ENCODE measurements at places on chromosomes 16 and 17. TPM values are rescaled to one million over a fixed set of nuclear protein-coding genes. Genes with fewer than 3 reads are reported as not detected.

DNA sequence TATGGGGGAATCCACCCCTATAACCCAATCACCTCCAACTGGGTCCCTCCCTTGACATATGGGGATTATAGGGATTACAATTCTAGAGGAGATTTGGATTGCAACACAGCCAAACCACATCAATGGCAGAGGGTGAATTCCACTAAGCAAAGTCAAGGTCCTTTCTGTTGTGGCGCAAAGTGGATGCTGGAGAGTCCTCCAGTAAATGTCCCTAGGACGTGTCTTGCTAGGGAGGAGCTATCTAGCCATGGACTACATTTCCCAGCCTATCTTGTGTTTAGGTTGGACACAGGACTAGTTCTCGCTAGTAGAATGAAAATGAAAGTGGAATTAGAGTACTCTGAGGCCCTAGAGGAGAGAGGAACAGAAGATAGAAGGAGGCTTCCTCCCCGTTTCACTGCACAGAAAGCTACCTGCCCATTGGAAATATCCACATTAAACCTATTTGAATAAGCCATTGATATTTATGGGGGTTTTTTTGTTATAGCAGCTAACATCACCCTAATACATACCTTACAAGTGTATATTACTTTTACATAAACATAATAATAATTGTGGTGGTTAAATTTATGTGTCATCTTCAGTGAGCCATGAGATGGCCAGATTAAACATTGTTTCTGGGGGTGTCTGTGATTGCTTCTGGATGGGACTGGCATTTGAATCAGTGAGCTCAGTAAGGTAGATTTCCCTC lies 56.7 kb upstream of the ERCC4 start:
- DNase-seq = no peak

DNA sequence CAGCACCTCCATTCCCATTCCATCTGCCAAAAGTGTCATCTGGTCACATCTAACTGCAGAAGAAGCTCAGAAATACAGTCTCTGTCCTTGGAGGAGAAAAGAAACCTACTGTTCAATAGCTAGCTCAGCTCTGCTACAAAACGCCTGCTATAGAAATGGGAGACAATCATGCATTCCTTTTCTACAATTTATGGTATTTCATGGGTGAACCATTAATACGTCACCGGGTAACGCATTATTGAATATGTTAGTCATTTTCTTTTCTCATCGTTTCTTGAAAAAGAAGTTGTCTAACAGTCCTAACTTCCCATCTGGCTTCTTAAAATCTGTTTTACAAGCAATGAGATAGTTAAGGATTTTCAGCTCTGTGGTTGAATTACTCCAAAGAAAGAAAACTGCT lies 496.7 kb upstream of the RBFOX1 start:
- DNase-seq = no peak

DNA sequence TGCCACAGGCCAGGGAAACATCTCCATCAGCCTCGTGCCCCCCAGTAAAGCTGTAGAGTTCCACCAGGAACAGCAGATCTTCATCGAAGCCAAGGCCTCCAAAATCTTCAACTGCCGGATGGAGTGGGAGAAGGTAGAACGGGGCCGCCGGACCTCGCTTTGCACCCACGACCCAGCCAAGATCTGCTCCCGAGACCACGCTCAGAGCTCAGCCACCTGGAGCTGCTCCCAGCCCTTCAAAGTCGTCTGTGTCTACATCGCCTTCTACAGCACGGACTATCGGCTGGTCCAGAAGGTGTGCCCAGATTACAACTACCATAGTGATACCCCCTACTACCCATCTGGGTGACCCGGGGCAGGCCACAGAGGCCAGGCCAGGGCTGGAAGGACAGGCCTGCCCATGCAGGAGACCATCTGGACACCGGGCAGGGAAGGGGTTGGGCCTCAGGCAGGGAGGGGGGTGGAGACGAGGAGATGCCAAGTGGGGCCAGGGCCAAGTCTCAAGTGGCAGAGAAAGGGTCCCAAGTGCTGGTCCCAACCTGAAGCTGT lies 3.4 kb downstream of the NXPH3 start:
- no peak for DNase-seq

DNA sequence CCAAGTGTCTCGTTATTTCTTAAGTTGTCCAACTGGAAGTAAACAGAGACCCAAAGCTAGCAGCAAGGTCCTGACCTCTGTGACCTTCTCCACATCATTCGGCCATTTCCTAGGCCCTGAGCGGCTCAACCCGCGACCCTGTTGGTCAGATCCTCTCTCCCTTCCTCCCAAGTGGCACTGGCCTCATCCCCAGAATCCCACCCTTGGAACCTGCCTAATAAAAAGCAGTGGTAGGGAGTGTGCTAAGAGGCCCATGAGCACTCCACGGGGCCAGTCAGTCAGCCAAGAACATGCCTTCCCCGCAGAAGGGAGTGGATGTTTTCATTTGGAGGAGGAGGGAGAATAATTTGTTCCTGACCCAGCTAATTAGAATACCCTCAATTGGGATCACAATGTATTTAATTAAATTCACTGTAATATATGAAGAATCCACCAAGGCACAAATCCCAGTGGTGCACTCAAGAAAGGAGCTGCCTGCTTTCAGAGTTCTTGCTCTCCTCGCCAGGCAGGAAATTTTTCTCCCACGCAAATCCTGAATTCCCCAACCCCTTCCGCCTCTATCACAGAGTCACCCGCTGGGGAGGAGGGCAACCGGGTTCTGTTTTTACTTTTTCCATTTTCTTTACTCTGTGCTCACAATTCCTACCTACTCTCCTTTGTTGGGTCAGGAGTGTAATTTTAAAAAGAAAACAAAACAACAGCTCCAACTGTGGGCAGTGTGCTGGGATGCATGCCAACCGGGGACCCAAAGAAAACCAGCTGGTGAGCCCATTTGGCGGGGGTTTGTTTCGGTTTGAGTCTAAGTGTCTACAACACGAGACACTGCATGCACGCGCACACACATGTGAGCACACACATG lies 153.4 kb downstream of the ZFHX3 start:
- no peak for DNase-seq

DNA sequence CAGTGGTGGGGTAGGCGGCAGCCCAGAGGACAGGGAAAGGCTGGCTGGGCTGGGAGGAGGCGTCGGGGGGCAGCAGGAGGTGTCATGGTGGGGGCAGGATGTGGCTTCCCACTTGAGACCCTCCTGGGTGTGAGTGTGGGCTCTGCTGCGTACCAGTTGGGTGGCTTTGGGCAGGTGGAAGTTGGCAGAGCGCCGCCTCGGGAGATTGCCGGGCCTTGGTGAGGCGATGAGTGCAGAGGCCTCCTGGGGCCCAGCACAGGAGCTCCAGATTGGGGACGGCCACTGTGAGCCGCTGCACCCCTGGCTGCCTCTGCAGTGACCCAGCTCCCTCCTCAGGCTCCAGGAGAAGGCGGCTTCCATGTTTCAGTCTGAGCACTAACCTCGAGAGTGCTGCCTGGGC lies 13.8 kb downstream of the GPT2 start:
- DNase-seq = no peak

MYO1C gene
- polyA plus RNA-seq = 2.5 TPM

DNA sequence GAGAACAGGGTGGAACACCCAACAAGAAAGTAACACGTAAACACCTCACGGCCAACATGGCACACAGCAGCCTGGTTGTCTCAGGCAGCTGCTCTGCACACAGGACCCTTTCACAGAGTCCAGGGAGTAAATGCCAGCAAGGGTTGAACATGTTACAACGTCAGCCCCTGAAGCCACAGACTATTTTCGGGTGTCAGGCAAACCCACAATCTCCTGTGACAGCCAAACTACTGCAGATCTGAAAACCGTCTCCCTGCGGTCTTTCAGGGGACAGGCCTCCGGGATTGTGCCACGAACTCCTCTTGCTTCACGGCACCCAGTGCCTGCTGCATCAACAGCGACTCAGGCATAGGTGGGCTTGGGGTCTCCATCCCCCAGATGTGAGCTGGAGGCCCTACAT lies 127.7 kb downstream of the XYLT1 start:
- peak; percentile 34 for DNase-seq

ALOX12 gene
- polyA plus RNA-seq = not detected

- peak; percentile 72 for DNase-seq
Measured at GRCh38 chr16:70395345-70395901, 43.5 kb downstream of the ST3GAL2 start.

GRCh38 chr17:65733314-65733713 lies 171.9 kb upstream of the AXIN2 start:
- DNase-seq = no peak

- no peak for DNase-seq
Measured at GRCh38 chr17:17186551-17187505, 19.3 kb downstream of the PLD6 start.

DNA sequence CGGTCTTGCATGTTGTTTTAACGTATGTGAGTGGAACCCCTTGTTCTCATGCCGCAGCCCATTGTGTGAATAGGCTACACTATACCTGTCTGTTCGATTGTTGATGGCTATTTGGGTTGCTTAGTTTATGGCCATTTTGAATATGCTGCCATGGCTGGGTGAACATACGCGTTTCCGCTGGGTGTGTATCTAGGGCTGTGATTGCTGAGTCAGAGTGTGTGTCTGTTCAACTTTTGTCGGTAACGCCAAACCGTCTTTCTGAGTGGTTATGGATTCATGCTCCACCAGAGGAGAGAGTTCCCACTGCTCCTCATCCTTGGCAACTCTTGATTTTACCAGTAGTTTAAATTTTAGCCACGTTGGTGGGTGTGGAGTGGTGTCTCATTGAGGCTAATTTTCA lies 77.0 kb downstream of the METRNL start:
- no peak for DNase-seq

DNA sequence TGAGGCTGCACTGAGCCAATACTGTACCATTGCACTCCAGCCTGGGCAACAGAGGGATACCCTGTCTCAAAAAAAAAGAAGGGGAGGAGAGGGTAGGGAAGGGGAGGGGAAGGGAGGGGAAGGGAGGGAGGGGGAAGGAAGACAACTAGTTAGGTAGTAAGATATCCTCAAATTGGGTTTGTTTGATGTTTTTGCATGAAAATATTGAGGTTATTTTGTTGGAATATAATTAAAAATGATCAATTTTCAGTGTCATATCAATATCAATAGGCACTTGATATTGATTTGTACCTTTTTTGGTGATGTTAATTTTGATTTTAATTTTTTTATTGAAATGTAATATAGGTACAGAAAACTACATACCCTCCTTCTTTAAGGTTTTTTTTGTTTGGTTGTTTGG lies 16.6 kb upstream of the PDP2 start:
- DNase-seq = no peak

GRCh38 chr17:66088173-66088572 lies 103.8 kb downstream of the CEP112 start:
- no peak for DNase-seq

DNA sequence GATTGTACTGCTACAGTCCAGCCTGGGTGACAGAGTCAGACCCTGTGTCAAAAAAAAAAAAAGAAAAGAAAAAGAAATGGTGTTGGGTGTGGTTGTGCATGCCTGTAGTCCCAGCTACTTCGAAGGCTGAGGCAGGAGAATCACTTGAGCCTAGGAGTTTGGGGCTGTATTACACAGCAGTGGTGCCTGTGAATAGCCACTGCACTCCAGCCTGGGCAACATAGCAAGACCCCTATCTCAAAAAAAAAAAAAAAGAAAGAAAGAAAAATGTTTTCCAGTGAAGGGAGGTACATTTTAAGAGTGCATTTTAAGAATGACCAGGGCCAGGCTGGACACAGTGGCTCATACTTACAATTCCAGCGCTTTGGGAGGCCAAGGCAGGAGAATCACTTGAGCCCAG lies 6.3 kb downstream of the ARL2BP start:
- DNase-seq = no peak

DNA sequence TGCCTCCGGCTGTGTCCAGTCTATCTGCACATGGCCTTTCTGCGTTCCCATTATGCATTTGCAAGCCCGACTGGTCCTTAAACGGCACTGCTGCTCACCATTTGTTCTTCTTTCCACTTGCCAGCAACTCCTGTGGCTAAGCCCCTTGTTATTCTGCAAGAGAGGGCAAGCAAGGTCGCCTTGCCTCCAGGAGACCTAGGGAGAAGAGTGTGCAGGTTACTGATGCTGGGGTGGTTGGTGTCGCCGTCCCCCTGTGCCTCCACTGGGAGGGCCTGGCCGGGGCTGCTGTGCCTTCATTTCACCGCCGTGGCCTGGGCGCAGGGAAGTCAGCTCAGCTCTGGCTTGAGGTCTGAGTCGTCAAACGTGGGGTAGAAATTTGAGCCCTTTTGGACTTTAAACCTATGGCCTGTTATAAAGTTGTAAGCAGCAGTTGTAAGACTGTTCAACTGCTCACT lies 12.7 kb downstream of the SLC6A4 start:
- no peak for DNase-seq

DNA sequence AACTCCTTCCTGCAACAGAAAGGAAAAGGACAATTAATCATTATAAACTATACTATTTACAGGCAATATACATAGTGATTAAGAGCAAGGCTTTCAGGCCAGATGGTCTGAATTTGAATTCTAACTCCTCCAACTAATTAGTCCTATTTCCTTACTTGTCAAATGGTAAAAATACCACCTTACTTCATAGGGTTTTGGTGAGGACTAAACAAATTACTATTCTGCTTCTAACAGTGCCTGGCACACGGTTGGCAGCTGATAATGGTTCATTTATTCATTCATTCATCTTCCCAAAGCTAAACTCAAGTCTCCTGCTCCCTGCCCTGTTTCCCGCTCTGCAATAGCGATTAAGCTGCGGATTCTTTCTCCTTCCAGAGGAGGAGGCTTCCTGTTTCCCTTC lies 39.8 kb downstream of the DCUN1D3 start:
- DNase-seq = no peak
